ENCODE measurements at places on chromosomes 1 and 21. TPM values are rescaled to one million over a fixed set of nuclear protein-coding genes. Genes with fewer than 3 reads are reported as not detected.

ESPN gene
- 0.08 TPM for total RNA-seq

LCE1F gene
- total RNA-seq = not detected

ROR1 gene
- total RNA-seq = not detected

SEMA6C gene
- 2.5 TPM for total RNA-seq

CELA3A gene
- total RNA-seq = not detected

PTPRU gene
- 0.34 TPM for total RNA-seq

FCRL2 gene
- total RNA-seq = not detected

KRTAP10-10 gene
- not detected for total RNA-seq

GUCA2B gene
- not detected for total RNA-seq

SPATA17 gene
- total RNA-seq = not detected

TMIGD3 gene
- not detected for total RNA-seq

RGS1 gene
- total RNA-seq = 28.7 TPM

CFAP126 gene
- total RNA-seq = not detected

ELAPOR1 gene
- total RNA-seq = 12.5 TPM

OR2L3 gene
- total RNA-seq = not detected

TMEM51 gene
- total RNA-seq = not detected

TAS1R3 gene
- 0.27 TPM for total RNA-seq

LCA5L gene
- 0.63 TPM for total RNA-seq

INSRR gene
- total RNA-seq = not detected
